Right cardiac atrium (tissue), 5 donors: ENCODE measurements at places on chromosomes 6 and 20. TPM values are rescaled to one million over a fixed set of nuclear protein-coding genes. Genes with fewer than 3 reads are reported as not detected.

DEFB114 gene
- not detected for total RNA-seq

ATAT1 gene
- total RNA-seq: 3.5 TPM

LY6G6F gene
- total RNA-seq: not detected

LY6G6C gene
- not detected for total RNA-seq

SPATA2 gene
- 6.4 TPM for total RNA-seq

RIMS4 gene
- total RNA-seq: 2.4 TPM

VPS16 gene
- total RNA-seq: 19.1 TPM

ROS1 gene
- total RNA-seq: 0.03 TPM

CUL7 gene
- total RNA-seq: 9.6 TPM

HIVEP2 gene
- total RNA-seq: 20.4 TPM

C6orf141 gene
- total RNA-seq: 0.45 TPM

DNA sequence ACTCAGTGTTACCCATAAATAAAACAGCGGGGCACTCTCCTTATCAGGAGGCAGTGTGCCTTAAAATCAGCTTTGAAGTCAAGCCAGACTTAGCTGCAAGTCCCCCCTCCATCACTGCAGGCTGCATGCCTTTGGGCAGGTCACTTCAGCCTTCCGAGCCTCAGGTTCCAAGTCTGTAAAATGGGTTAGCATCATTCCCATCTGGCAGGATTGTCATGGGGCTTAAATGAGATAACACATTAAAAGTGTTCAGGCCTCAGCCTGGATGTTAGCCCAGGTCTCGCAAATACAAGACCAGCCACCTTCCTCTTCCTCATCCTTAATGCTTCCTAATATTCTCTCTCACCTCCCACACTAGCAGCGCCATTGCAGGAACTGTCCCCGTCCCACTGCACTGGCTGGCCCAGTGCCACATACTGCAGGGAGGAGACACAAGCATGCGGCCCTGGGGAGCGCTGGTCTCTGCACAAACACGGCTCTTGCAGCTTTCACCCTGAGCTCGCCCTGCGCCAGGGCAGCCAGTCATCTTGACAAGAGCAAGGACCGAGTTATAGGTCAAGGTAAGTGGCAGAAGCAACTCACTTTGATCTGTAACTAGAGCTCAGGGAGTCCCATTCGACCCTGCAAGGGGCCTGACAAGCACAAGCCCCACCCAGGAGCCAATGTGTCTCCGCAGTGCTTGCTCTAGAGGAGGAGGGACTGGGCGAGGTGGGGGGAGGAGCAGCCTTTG lies 564.6 kb upstream of the AGPAT4 start:
- peak; percentile 74 for DNase-seq

GRCh38 chr6:49892280-49892679 lies 25.9 kb upstream of the CRISP1 start:
- DNase-seq: no peak

GRCh38 chr6:163062790-163063189 lies 335.0 kb downstream of the PACRG start:
- DNase-seq: no peak

DNA sequence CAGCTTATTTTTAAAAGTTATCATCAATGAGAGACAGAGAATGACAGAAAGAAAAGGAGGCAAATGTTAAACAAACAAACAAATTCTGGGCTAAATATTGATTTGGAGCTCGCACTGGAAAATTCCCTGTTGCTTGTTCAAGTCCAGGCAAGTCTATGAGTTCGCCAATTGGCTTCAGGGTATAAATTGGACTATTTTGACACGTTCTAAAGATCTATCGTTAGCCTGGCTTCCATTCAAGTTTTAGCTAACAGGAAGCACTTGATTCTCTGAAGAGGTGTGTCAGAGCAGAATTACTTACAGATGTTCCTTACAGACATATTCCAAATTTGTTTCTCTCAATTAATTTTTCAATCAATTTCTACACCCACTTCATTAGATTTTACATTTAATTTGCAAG lies 15.8 kb upstream of the RFPL4B start:
- no peak for DNase-seq

- no peak for DNase-seq
These were observed 10.9 kb downstream of the ABT1 start for GRCh38 chr6:26607434-26608230.

DNA sequence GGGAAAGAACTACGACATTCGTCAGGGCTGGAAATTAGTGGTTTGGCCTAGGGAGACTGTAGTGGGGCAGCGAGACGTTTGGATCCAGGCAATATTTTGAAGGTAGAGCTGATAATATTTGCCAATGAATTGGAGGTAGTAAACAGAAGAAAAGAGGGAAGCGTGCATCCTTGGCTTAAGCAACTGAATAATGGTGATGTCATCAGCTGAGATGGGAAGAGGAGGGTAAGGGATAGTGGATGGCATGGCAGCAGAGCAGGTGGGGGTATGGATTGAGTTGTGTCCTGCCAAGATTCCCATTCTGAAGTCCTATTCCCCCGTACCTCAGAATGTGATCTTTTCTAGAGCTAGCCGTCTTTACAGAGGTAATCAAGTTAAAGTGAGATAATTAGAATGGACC lies 119.2 kb downstream of the PDE7B start:
- DNase-seq: no peak

- DNase-seq: peak; percentile 63
These were observed 398.8 kb downstream of the ESR1 start for GRCh38 chr6:152206072-152206818.

DNA sequence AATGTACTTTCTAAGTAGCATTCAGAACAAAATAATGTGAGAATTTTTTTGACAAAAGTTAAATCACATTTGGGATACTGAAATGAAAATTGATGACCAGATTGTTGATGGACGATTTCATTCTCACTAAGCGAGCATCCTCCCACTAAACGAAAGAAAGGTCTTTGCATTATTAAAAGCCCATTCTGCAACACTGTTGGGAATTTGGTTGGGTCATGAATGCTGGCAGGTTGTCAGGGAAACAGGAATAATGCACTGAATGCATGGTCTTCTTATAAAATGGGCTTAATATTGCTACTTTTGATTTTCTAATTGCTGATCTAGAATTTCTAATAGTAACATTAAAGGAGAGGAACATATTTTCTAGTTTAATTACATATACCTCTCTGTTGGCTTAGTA lies 229.8 kb downstream of the NKAIN2 start:
- no peak for DNase-seq

DNA sequence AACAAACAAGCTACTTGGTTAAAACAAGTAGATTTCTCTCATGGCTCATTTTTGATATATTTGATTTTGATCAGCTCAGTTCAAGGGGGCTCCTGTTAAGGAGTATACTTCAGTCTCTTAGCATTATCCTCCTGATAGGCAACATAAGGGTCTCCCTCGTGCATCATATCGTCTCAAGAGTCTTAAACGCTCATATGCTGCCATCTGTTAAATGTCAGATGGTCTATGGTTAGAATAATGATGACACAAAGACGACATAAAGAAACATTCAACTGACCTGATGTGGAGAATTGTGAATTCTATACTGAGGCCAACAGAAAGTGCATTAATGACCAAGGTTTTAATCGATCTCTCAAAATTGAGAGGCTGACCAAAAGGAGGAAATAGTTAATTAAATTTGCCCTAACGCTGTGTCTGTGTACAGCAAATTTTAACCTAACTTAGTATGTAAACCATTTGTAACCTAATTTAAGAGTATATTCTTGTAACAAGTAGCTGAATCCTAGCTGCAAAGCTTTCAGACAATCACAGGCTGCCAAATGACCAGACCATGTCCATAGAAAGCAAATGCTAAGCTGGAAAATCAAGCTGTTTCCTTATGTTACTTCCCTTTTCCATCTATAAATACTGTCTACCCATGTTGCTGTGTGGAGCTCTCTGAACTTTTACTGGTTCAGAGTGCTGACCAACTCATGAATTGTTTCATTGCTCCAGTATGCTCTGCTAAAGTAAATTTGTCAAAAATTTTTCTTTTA lies 1688.5 kb downstream of the GRIK2 start:
- no peak for DNase-seq

GRCh38 chr6:133017581-133017980 lies 203.2 kb downstream of the RPS12 start:
- no peak for DNase-seq

- DNase-seq: peak; percentile 67
These were observed 46.0 kb downstream of the PCNA start for GRCh38 chr20:5073660-5074231.

- DNase-seq: no peak
These were observed 79.9 kb upstream of the CD83 start for GRCh38 chr6:14037402-14038277.

GRCh38 chr6:15357782-15358181 lies 111.9 kb downstream of the JARID2 start:
- no peak for DNase-seq

- DNase-seq: no peak
These were observed 6.8 kb downstream of the CNKSR3 start for GRCh38 chr6:154503658-154504057.

GRCh38 chr6:155623450-155624178 lies 168.0 kb upstream of the NOX3 start:
- DNase-seq: no peak

DNA sequence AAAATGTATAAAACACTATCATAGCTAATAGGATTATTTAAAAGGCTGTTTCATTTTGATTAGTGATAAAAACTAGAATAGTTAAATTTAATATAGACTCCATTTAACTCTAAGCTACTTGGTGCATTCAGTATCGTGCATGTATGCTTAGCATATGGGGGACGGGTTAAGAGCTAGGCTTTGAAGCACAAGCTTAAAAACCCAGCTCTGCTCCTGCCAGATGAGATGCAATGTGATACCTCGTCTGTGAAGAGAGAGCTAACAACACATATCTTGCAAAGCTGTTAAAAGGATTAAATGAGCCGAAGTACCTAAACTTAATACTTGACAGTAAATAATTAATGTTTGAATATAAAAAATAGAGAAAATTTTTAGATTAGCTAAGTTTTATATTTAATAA lies 42.2 kb downstream of the DTNBP1 start:
- DNase-seq: no peak

DNA sequence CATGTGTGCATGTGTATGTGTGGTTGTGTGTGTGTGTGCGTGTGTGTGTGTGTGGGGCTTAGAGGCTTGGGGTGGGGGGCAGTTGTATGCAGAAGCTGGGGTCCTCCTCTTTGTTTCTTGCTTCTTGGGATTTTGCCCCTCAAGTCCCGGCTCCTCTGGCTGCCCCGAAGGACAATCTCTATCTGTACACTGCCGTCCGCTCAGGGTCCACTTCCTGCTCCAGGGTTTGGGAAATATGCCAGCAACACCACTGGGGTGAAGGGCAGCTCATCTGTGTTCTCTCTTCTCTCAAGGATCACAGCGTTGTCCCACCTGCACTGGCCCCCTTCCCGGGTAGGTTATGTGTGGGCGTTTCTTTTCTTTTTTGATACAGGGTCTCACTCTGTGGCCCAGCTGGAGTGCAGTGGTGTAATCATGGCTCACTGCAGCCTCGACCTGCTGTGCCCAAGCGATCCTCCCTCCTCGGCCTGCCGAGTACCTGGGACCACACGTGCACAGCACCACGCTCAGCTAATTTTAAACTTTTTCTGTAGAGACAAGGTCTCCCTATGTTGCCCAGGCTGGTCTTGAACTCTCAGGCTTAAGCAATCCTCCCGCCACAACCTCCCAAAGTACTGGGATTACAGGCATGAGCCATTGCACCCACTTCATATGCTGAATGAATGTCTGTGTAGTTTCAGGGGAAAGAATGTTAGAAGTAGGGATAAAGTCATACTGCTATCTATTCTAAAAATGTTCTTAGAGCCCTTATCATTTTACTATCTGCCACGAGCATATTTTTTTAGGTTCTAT lies 25.7 kb downstream of the SLC2A4RG start:
- DNase-seq: peak; percentile 15

GRCh38 chr6:63802606-63803206 lies 167.1 kb downstream of the PHF3 start:
- no peak for DNase-seq

- DNase-seq: no peak
These were observed 313.4 kb downstream of the GJA1 start for GRCh38 chr6:121748850-121749249.
